ENCODE measurements at places on chromosomes 13 and 19.

DNA sequence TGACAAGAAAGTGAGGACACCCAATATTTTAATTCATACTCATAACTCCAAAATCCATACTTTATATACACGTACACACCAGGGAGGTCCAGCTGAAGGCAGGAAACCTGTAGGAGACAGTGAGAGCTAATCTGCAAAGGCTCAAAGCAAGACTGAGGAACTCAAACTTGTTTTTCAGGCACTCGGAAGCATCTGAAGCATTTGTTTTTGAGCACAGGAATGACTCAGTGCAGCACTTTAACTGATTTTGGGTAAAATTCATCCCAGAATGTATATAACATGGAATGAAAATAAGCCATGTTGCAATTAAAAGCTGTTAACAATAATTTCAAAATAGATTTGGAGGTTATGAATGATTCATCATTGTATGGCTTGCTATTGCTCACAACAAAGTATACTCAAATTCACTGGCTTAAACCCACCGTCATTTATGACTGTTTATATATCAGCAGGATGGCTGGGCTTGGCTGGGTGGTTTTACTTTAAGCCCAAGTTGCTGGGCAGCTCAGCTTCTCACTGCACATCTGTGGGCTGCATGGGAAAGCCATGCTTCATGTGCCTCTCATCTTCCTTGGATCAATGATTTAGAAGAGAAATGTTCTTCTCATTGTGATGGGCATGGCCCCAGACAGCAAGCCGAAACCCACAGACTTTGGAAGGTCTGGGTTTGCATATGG, 177.0 kb downstream of the RFC3 start:
- no peak for DNase-seq

GRCh38 chr19:14073261-14073924, 807 bp downstream of the MISP3 start:
- DNase-seq: peak; percentile 91

- DNase-seq: no peak
Observed at GRCh38 chr13:59691501-59692066, 472.1 kb downstream of the DIAPH3 start.

DNA sequence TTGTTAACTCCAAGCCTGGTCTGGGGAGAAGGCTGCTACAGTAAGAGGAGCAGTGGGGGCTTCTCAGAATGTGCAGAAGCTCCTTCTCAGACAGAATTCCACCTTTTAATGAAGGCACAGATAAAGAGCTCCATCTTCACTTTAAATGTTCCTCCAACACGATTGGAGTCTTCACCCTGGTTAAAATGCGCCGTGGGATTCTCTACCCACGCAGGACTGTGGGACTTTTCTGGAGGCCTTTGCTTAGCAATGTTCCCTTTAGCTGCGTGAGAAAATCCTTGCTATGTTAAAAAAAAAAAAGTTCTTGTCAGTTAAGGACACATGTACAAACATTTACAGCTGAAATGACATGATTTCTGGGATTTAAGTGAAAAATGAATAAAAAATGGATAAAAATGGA, 546.3 kb downstream of the MYO16 start:
- no peak for DNase-seq

DNA sequence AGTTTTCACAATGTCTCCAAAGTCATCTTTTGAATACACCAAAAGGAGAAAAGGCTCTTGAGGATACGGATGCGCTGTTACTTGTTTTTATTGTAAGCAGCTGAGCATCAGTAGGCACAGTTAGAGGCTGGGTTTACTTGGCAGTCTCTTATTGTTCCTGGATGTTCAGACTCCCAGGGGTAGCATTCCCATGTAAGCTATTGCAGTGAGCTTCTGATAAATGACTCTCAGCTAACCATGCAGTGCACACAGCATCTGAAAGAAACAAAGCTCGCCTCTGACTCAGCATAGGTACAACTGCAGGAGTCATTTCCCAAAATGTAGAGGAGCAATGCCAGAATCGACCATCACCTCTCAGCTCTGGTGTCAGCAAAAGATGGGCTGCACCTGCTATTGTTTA, 84.8 kb downstream of the DCT start:
- DNase-seq: no peak

DNA sequence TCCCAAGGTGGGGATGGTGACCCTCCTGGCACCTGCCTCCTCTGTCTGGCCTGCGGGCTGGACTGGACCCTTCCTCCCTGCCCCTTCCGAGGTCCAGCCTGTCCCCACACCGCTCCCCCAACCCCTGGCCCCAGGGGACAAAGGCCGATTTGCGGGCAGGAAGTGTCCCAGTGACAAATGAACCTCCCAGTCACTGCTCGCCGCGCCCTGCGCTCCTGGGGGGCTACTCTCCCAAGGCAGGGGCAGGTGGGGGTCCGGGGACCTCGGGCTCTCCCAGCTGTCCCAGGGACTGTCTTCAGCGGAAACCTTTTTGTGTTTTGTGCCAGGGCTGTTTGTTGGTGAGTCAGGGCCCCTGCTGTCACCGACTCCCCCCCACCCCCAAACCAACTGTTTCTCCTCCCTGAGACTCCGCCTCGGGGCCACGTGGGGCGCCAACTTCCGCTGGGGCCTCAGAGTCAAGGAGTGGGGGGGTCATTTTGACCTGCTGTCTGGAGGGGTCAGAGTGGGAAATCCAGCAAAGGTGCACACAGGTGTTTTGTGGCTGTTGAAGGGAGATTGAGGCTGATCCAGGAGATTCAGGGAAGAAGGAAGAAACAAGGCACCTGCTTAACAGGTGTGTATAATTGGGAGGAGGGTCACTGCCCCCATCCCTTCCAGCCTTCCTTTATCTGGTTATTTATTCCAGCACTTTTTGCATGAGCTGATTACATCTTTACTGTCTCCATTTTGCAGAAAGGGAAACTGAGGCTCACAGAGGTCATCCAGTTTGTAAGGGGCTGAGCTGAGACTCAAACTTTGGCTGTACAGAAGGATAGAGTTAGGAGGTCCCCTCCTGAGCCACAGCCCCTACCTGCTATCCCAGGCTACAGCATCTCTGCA, 831 bp downstream of the PGPEP1 start:
- DNase-seq: peak; percentile 68

GRCh38 chr13:112056284-112056727, 10.6 kb upstream of the SOX1 start:
- no peak for DNase-seq

GRCh38 chr19:49595819-49596404, 4.9 kb downstream of the PRR12 start:
- no peak for DNase-seq

DNA sequence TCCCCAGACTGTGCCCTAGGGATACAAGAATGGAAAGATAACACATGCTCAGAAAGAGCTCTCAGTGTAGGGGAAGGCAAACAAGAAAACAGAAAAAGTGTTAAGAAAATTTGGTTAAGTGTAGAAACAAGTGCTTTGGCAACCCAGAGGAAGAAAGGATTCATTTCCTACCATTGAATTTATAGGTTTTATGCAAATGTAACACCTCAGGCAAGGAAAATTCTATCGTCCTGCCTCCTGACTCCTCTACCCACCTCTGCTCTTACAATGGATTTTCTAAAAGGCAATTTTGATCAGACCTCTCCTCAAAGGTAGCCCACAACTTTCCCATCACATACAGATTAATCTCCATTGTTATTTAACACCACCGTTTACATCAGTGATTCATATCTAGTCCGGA, 298.7 kb downstream of the RFC3 start:
- DNase-seq: no peak
